ENCODE measurements at places on chromosomes 7 and 10.

DNA sequence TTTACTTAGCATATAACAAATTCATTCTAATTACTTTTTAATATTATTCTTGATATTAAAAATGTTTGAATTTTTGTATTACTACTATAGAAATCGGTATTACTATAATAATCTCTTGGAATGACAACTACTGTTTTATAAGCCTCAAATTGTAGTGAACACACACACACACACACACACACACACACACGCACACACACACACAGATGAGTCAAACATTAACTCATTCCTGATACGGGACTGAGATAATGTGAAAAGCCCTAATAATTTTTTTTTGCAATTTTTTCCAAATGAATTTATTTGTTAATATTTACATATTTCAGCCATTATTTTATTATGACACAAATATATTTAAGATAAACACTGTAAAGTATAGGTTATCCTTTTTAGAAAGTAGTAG, 951.2 kb upstream of the PHF14 start:
- DNase-seq, result no peak

DNA sequence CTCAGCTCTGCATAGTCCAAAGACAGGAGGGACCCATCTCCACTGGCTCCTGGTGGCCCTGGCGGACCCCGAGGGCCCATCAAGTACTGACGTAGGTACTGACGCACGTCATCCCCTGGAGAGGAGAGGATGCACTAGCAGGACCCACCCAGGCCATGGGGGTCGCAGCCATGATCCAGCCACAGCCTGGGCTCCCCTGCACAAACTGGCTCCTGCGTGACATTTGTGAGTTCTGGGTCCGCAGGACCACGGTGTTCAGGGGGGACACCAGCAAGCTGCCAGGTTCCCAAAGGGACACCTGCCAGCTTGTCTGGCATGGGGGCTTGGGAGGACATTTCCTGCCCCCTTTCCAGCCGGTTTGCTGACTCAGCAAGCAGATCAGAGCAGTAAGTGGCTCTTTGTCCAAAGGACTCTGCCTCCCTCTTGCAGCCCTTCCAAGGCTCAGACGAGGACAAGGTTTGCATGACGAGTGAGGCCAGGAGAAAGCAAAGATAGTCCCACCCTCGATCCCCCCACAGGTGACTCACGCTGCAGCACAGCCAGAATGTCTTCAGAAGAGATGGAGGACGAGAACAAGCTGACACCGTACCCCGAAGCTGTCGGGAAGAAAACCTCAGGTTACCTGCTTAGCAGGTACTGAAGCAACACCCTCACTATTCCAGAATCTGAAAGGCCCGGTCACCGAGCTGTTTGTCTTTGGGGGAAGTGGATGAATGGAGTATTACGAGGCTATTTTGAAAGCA, 49.0 kb downstream of the COL17A1 start:
- DNase-seq, result no peak

- DNase-seq, result no peak
Measured at GRCh38 chr7:74371381-74372341, 82.0 kb upstream of the GTF2IRD1 start.

DNA sequence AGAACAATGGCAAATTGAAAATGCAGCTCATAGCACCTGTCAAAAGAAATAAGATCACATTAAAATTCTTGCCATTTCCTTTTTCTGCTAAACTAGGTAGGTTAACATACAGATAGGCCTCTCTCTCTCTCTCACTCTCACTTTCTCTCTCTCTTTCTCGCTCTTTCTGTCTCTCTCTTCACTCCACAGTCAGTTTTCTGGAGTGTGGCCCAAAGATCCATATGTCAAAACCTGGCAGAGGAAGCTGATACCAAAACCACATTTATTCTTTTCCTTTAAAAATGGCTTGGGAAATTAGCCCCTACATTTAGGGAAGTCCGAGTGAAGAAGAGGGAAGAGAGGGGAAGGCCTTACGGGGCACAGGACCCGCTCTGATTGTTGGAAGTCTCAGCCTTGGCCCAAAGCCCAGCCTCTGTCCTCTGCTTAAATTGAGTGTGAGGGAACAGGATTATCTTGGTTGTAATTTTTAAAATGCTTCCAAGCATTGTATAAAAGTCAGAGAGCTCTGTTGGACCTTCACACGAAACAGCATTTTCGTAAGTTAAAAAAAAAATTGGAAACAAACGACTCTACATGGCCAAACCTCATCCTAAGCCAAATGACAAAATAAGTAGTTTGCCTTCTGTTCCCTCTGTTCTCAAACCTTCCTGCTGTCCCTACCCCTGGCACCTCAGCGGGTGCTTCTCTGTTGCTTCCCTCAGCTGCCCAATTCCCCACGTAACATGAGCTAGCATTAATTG, 83.2 kb downstream of the FRMD4A start:
- no peak for DNase-seq

- no peak for DNase-seq
Measured at GRCh38 chr10:114869520-114869892, 47.9 kb downstream of the FHIP2A start.

GRCh38 chr10:2263561-2263960, 526.2 kb upstream of the ADARB2 start:
- DNase-seq, result peak; percentile 23

DNA sequence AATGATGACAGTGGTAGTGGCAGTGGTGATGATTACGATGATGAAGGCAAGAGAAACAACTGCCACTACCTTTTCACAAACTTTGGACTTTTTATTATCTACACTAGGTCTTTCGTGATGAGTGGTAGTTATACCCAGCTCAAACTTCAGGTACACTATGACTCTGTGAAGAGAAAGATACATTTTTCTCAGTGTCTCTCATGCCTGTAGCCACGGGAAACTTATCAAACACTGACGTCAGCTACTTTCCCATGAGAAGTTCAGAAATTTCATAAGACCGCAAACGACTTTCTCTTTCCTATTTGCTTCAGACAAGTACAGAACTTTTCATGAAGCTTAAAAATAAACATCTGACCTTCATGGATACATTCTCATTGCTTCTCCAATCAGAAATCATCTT, 57.0 kb downstream of the CALD1 start:
- no peak for DNase-seq

DNA sequence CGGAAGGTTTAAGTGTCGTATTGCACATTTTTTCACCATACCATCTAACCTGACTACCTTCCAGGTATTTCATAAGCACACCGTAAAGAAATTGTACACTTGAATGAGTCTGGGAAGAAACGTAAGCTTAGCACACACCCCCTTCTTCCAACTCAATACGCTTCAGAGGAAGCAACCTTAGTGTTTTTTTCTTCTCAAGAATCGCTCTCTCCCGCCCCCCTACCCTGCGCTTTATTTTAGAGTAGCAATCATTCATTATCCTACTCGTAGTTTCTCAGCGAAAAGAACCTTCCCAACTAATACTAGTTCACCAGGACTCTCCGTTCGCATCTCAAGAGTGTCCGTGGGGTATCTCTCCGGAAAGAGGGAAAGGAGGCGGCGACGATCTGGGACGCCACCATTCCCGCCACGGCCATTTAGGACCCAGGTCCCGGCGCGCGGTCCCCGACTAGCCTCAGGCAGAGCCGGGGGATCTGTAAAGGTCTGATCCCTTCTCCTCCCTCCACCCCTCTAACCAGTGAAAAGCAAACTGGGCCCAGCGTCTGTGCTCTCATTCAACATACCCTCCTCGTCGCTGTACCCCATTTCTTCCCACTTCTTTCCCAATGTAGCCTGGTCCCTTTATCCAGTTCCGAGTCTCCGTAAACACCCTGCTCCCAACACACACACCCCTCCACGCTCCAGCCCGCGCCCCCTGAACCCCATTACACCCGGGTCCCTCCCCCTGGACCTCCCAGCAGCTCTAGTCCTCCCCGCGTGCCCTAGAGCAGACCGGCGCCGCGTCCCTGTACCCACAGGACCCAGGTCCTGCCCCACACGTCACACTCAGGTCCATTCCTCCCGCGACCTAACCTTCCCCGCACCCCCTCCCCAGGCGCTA, 16.0 kb downstream of the MYOZ1 start:
- DNase-seq, result peak; percentile 37

DNA sequence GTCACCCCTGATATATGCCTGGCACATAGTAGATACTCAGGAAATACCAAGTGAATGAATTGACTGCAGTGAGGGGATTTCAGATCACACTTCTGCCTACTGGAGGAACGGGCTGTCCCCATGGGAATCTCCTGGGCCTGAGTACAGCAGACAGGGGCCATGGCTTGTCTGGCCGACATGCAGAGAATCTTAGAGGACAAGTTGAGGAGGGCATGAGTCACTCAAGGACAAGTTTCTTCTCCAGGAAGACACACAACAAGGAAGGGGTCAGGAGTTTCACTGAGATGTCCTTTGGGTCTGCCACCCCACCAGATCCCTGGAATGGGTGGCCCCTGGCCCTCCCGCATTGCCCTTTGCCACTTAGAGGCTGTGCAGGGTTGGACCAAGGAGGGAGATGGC, 20.7 kb downstream of the PLPP4 start:
- no peak for DNase-seq

GRCh38 chr10:3482200-3482993, 302.6 kb downstream of the KLF6 start:
- DNase-seq, result peak; percentile 85

- DNase-seq, result no peak
Measured at GRCh38 chr10:17154116-17154515, 24.5 kb upstream of the CUBN start.

DNA sequence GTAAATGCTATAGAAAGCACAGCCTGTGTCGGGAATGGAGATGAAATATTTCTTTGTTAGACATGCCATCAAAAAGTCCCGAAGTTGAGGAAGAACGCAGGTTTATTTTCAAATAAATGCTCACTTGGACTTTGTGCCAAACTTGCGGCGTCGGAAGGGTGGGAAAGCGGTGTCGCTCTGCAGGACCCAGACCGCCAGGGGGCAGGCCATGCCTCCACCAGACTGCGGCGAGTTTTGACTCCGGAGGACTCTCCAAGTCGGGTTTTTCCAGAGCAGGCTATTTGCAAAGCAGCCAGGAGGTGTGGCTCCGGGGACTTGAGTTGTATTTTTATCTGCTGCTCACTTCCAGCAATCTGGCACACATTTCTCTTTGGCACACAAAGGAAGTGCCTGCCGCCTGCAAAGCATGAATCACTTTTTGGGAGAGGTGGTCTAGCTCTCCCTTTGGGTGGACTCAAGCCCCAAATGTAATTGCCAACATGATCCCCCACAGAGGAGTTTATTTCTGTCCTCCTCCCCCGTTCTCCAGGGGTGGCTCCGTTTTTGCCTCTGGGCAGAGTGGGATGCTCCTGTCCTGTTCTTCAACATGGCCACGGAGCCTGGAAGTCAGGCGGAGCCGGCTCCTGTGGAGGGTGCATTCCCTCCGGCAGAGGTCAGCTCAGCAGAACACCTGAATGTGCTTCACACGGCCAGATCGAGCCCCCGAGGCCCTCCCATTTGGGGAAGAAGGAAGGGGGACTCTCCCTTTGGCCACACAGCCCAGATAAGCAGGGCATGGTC, 82.3 kb upstream of the GPR26 start:
- DNase-seq, result peak; percentile 48

GRCh38 chr7:11474902-11475585, 357.0 kb downstream of the THSD7A start:
- no peak for DNase-seq

- DNase-seq, result no peak
Measured at GRCh38 chr10:1048349-1048731, 579 bp downstream of the IDI1 start.

Measured in KBM-7 (cell line).